Stimulated activated CD4-positive, alpha-beta T cell treated with anti-CD3 and anti-CD28 coated beads, Interleukin-2, amount 100 ng/mL, for 4 hours (primary cell): ENCODE measurements at places on chromosomes 6 and 20.
A peak's percentile ranks its signal among the peaks of the same experiment; 100 is the strongest.

- DNase-seq = no peak
Observed at GRCh38 chr6:117495425-117495824, 13.0 kb downstream of the DCBLD1 start.

DNA sequence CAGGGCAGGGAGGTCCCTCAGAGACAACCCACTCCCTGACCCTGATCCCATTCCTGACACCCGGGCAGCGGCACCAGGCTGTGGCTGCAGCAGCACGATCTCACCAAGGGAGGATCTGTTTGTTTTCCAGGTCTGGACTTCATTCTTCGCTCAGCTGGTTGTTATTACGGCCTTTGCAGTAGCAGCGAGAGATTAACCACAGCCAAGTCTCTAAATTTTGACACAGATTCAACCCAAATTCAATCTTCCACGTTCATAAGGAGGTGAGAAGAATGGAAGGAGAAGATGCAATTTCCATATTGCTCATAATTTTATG is 91.1 kb upstream of the THBS2 start:
- DNase-seq = no peak

DNA sequence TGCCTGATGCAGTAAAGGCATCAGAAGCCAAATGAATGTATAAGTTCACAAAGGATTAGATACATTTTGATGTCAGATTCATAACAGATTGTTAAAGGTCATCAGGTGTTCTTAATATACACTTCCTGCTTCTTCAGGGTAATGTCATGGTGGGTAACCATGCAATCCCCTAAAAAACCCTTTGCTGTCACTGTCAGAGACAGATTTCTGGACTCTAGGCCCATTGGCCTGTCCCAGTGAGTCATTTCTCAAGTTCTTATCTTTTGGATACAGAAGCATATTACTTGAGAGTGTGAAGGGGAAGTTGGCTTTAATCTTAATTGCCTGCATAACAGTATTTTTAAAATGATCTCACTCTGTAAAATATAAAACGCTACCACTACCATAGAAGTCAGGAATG is 895.6 kb upstream of the MAP3K7 start:
- DNase-seq = no peak

DNA sequence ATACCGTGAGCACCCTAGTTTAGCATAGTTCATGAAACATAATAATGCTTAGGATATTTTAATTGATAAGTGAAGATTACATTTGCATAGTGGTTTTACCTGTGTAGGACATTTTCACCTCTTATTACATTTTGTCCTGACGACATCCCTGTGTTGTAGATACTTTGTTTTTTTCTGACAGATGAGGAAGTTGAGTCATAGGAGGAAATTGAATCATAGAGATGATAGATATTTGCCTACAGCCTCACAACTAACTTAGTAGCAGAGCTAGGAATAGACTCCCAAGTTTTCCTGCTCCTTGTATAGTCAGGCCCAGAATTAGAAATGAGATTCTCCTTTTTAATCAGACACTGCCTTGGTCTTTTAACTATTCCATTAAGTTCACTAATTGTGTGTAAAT is 100.5 kb upstream of the SUPT3H start:
- no peak for DNase-seq

- DNase-seq = no peak
Observed at GRCh38 chr6:73984571-73985210, 288.7 kb downstream of the CD109 start.

- no peak for DNase-seq
Observed at GRCh38 chr6:158332237-158332636, 20.0 kb downstream of the TULP4 start.

DNA sequence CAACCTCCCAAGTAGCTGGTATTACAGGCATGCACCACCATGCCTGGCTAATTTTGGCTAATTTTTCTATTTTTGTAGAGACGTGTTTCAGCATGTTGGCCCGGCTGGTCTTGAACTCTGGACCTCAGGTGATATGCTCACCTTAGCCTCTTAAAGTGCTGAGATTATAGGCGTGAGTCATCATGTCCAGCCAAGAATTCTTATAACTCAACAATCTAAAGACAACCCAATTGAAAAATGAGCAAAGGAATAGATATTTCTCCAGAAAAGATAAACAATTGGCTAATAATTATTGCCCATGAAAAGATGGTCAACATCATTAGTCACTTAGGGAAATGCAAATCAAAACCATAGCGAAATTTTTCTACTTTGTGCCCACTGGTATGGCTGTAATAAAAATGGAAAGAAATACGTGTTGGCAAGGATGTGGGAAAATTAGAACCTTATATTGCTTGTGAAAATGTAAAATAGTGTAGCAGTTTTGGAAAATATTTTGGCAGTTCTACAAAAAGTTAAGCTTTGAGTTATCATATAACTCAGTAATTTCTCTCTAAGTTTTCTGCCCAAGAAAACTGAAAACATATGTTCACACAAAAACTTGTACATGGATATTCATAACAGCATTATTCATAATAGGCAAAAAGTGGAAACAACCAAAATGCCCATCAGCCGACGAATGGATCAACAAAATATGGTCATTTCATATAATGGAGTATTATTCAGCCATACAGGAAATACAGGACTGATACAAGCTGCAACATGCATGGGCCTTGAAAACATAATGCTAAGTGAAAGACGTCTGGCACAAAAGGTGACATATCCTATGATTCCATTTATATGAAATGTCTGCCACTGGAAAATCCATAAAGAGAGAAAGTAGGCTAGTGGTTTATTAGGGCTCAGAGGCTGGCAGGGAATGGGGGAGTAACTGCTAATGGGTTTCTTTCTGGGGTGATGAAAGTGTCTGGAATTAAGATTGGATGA is 87.8 kb downstream of the UTRN start:
- DNase-seq = no peak

GRCh38 chr6:33915134-33915533 is 111.3 kb upstream of the MLN start:
- no peak for DNase-seq

- no peak for DNase-seq
Observed at GRCh38 chr6:40456390-40457013, 130.7 kb downstream of the LRFN2 start.

- peak; percentile 77 for DNase-seq
Observed at GRCh38 chr20:32972181-32973076, 31.8 kb downstream of the SUN5 start.

DNA sequence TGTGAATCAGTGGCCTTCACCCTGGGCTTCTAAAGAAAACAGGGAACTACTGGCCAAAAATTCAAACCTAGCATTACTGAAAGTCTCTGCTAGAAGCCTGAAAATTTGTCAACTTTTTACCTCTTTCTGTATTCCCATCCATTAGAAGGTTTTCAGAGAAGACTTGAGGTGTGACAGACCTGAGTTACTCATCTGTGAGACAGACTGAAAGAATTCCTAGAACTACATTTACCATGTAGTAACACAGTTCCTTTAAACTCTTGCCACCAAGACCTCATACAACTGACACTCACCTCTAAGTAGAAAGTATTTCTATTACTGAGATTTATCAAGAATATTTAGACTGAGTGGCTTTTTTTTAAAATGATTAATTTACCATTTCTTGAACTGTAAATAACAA is 4.5 kb downstream of the DPM1 start:
- no peak for DNase-seq

- DNase-seq = no peak
Observed at GRCh38 chr6:80003826-80004172, 650 bp upstream of the TTK start.

GRCh38 chr6:22421198-22421597 is 124.4 kb upstream of the PRL start:
- DNase-seq = no peak

DNA sequence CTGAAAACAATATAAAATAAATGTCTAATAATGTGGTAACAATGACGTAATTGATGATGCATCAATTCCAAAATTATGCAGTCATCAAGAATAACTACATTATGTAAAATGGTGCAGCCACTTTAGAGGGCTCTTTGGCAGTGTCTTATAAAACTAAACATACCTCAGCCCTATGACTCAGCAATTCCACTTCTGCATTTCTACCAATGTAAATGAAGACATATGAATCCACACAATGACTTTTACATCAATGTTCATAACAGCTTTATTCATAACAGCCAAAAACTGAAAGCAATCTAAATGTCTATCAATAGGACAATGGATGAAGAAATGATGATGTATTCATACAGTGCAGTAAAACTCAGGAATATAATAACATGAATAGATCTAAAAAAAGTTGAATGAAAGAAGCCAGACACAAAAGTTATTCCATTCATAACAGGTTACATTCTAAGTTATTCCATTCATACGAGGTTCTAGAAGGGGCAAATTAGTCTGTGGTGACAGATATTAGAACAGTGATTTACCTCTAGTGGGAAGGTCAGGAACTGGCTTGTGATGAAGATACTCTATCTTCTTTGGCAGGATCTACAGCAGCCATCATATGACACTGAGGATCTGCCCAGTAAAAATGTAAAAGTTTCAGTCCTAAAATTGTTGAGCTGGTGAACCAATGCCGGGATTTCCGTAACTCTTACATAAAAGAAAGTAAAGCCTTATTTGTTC is 396.1 kb downstream of the PLCB1 start:
- no peak for DNase-seq

- no peak for DNase-seq
Observed at GRCh38 chr6:155450240-155450581, 5.4 kb downstream of the NOX3 start.

DNA sequence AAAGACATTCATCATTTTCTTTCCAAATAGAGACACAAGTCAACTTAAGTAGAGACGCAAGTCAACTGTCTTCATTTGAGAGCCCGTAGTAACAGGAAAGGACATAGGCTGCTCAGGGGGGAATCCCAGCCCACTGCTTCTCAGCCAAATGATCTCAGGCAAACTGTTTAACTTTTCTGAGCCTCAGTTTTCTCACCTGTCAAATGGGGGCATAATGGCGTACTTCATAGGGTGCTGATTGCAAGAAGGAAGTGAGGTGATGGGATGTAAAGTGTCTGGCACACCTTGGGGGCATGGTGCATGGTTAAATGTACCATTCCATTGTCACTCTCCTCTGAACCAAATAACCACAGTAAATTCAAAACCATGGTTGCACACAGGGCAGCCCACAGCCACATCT is 96.5 kb downstream of the EYA2 start:
- DNase-seq = no peak

GRCh38 chr6:55443238-55444134 is 116.2 kb downstream of the GFRAL start:
- DNase-seq = no peak

- DNase-seq = no peak
Observed at GRCh38 chr20:50186987-50187402, 3.6 kb upstream of the CEBPB start.

DNA sequence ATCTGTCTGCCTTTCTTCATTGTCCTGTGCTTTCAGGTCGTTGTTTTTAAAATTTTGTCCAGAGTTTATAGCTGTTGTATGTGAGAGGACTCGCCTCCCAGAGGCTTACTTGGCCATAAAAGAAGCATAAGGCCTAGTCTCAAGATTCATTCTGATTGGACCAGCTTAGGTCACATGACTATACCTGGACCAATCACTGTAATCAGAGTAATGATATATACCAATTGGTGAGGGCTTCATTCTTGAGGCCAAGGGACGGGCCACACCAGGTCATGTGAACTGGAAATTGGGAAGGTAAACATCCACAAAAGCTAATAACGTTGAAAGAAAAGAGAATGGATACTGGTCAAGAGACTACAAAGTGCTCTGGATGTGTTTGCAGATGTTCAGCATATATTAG is 141.4 kb upstream of the SULF2 start:
- no peak for DNase-seq

- DNase-seq = no peak
Observed at GRCh38 chr20:2379511-2380229, 1.0 kb upstream of the TGM6 start.

DNA sequence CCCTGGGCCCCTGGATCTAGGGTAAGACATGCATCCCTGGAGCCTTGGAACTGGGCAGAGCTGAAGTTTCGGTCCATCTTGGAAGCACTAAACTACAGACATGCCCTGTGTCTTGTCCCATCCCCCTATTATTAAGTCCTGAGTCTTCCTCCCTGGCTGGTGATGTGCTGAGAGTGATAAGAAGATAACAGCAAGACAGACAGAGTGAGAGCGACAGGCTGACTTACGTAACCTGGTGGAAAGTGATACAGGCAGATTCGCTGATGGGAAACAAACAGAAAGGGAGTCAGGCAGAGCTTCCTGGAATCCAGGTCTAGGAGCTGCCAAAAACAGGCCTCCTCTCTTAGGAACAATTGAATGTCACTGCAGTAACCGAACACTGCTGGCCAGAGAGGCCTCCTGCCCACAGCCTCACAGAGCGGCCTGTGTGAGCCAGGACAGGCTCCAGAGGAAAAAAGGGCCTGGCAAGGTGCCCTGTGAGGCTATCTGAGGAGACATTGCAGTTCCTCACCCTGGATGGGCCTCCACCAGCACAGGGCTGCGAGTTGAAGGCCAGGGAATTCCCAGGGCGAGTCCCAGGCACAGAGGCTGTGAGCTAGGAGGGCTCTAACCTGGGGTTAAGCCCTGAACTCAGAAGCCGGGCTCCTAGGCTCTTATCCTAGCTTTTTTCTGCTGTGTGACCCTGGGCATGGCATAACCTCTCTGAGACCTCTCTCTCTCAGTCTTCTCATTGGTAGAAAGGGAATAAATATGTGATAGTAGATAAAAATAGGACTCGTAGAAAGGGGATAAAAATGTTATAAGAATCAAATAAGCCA is 34.2 kb upstream of the B4GALT5 start:
- DNase-seq = no peak

GRCh38 chr6:114785235-114786127 is 442.7 kb upstream of the HS3ST5 start:
- DNase-seq = no peak

- no peak for DNase-seq
Observed at GRCh38 chr6:2850538-2851113, 9.0 kb upstream of the SERPINB1 start.

DNA sequence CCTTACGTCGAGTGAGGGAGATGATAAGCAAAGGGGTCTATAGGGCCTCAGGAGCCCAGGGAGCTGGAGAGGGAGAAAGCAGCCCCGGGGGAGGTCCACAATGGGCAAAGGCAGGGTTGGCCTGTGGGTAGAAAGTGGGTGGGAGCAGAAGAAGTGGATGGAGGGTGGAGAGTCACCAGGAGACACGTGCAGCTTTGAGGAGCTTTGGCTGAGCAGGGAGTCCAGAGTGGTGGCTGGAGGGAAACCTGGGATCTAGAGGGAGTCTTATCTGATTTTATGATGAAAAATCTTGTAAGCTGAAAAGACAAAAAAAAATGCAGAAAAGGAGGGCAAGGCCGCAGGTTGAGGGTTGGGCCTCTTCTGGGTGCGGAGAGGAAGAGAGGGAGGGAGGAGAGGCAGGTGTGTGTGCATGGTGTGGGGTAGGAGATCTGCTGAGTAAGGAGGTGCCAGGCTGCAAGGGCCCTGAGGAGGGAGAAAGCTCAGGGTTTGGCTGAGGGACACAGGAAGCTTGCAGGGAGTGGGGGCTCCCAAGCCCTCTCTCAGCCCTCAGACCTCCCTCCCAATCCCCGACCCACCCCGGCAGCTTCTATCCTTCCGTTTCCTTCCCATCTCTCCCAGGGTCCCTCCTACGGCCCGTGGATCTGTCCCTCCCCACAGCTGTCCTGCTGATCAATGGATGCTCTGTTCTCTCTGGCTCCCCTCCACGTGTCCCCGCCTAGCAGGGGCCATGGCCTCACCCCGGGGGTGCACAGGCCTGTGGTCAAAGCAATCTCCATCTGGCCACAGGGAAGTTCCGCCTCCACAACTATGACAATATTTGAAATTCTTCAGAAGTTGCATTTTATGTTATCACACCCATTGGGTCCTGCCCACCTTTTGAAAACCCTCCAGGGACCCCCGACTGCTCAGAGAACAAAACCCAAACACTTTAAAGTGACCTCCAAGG is 17.1 kb upstream of the BPI start:
- DNase-seq = no peak

- DNase-seq = no peak
Observed at GRCh38 chr20:23284009-23284408, 66.6 kb upstream of the NXT1 start.

GRCh38 chr20:24207803-24208300 is 219.3 kb upstream of the GGTLC1 start:
- DNase-seq = no peak
